ENCODE measurements at places on chromosomes 3 and 15.

- H3K36me3 ChIP-seq: no peaks in the 10 kb centered on the region
- no peak overlapping the region for H3K4me3 ChIP-seq
- H3K4me1 ChIP-seq: peaks cover 11% of the 10 kb centered on the region
- no peaks in the 10 kb centered on the region for H3K27me3 ChIP-seq
- peak; percentile 31 for DNase-seq
Measured at GRCh38 chr3:195200010-195200822, 70.7 kb downstream of the XXYLT1 start.

- DNase-seq: no peak
- peaks cover 14% of the 10 kb centered on the region for H3K4me1 ChIP-seq
- H3K4me3 ChIP-seq: no peak overlapping the region
- H3K27ac ChIP-seq: no peak overlapping the region
- H3K27me3 ChIP-seq: no peaks in the 10 kb centered on the region
Measured at GRCh38 chr15:25893596-25893995, 30.5 kb upstream of the ATP10A start.

DNA sequence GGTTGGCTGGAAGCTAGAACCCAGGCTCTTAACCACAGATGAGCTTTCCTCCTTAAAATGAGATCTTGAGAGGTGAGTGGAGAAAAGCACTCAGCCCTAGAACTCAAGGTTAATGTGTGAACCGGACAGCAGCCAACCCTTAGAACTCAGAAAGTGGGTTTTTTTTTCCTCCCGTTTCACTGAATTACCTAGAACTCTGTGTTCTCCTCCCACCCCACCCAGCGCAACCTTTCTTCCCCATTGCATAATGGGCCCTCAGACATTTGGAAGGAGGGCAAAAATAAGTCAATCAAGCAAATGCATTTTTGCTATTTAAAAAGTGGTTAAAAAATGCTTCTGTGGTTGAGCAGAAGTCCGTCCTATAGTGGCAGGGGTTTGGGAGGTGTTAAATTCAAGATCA is 36.7 kb downstream of the POC1A start:
- H3K27ac ChIP-seq: no peak overlapping the region
- no peaks in the 10 kb centered on the region for H3K36me3 ChIP-seq
- H3K4me3 ChIP-seq: no peak overlapping the region
- no peaks in the 10 kb centered on the region for H3K27me3 ChIP-seq
- no peaks in the 10 kb centered on the region for H3K4me1 ChIP-seq
- DNase-seq: no peak

DNA sequence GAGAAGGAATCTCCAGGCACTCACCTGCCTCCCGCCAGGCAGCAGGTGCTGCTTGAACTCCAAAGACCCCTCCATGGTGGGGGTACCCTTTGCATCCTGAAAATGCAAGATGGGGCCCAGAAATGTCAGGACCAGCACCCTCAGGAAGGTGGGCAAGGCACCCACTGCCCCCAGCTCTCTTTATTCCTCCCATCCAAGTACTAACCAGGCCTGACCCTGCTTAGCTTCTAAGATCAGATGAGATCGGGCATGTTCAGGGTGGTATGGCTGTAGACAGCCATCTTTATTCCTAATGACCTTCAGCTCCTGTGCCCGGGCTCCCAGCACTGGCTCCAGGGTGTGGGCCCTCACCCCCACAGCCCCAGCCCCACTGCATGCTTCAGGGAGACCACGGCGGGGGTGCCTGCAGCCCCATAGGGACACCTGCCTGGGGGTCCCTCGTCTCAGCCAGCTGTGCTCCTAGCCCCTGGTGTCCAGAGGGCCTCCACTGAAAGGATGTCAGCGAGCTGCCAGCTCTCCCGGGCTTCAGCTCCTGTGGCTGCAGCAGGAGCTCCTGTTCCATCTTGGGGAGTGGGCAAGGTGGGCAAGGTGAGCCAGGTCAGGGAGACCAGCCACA is 13.2 kb downstream of the PLA2G4B start:
- no peaks in the 10 kb centered on the region for H3K27me3 ChIP-seq
- DNase-seq: no peak
- no peak overlapping the region for H3K27ac ChIP-seq
- H3K4me1 ChIP-seq: no peaks in the 10 kb centered on the region
- H3K4me3 ChIP-seq: no peak overlapping the region
- peaks cover 13% of the 10 kb centered on the region for H3K36me3 ChIP-seq

- no peaks in the 10 kb centered on the region for H3K36me3 ChIP-seq
- DNase-seq: no peak
- no peaks in the 10 kb centered on the region for H3K4me1 ChIP-seq
- H3K27me3 ChIP-seq: peaks cover 10% of the 10 kb centered on the region
- no peak overlapping the region for H3K4me3 ChIP-seq
Measured at GRCh38 chr15:81105545-81105944, 28.5 kb upstream of the CFAP161 start.

- peaks cover 31% of the 10 kb centered on the region for H3K4me1 ChIP-seq
- no peak overlapping the region for H3K27ac ChIP-seq
- H3K4me3 ChIP-seq: no peak overlapping the region
- H3K27me3 ChIP-seq: no peaks in the 10 kb centered on the region
Measured at GRCh38 chr15:67152429-67152828, 87.0 kb downstream of the SMAD3 start.

DNA sequence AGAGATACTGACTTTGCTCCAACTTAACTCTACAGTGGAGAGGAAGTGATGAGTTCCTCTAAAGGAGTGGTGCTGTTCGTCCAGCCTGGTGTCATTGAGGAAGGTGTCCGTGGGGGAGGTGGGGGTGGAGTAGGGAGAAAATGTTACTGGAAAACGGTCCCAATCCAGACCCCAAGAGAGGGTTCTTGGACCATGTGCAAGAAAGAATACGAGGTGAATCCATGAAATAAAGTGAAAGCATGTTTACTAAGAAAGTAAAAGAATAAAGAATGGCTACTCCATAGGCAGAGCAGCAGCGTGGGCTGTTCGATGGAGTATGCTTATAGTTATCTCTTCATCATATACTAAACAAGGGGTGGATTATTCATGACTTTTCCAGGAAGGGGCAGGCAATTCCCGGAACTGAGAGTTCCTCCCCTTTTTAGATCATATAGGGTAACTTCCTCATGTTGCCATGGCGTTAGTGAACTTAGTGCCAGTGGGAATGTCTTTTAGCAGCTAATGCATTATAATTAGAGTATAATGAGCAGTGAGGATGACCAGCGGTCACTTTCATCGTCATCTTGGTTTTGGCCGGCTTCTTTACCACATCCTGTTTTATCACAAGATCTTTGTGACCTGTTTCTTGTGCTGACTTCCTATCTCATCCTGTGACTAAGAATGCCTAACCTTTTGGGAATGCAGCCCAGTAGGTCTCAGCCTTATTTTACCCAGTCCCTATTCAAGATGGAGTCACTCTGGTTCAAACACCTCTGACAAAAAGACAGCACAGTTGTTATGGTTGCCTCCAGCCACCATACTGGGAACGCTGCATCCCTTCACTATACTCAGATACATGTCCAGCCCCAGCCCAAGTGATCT is 38.6 kb downstream of the CLEC3B start:
- no peak overlapping the region for H3K27ac ChIP-seq
- DNase-seq: no peak
- H3K36me3 ChIP-seq: no peaks in the 10 kb centered on the region
- H3K27me3 ChIP-seq: no peaks in the 10 kb centered on the region
- no peaks in the 10 kb centered on the region for H3K4me1 ChIP-seq

DNA sequence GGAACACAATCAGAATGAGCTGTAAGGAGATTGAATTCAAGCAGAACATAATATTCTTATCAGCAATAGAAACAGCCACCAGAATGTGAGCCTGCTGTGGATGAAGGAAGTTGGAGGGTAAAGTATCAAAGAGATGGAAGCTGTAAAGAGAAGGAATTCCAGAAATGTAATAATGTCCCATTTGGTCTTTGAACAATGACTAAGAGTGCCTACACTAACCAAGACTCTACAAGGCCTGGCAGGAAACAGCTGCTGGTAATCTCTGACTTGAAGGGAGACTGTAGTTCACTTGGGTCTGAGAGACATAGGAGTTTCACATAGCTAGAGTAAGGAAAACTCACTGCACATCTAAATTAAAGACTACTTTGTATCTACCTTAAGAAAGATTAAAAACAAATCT is 1176.0 kb upstream of the ALCAM start:
- H3K27me3 ChIP-seq: no peaks in the 10 kb centered on the region
- H3K4me3 ChIP-seq: no peak overlapping the region
- no peaks in the 10 kb centered on the region for H3K4me1 ChIP-seq
- no peak overlapping the region for H3K27ac ChIP-seq

GRCh38 chr3:151477591-151478334 is 16.9 kb upstream of the IGSF10 start:
- H3K36me3 ChIP-seq: no peaks in the 10 kb centered on the region
- H3K27me3 ChIP-seq: no peaks in the 10 kb centered on the region
- H3K4me3 ChIP-seq: no peak overlapping the region
- no peak for DNase-seq
- H3K4me1 ChIP-seq: no peaks in the 10 kb centered on the region
- no peak overlapping the region for H3K27ac ChIP-seq

DNA sequence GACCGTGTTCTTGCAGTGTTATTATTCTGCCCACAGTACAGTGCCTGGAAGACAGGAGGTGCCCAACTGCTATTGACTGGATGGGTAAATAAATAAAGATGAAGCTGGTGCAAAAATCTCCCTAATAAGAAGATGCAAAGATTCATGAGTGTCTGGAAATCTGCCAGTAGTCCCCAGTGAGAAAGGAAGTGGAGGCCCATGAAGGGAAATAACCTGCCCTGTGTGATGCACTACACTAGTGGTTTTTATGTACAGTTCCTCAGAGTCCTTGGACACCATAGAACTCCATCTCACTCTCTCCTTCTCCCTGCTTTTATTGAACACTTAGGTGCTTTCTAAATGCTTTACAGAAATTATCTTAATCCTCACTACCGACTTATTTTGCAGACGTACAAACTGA is 8.3 kb upstream of the SUCLG2 start:
- no peaks in the 10 kb centered on the region for H3K36me3 ChIP-seq
- no peak for DNase-seq
- no peak overlapping the region for H3K27ac ChIP-seq
- H3K4me3 ChIP-seq: no peak overlapping the region
- H3K4me1 ChIP-seq: no peaks in the 10 kb centered on the region

DNA sequence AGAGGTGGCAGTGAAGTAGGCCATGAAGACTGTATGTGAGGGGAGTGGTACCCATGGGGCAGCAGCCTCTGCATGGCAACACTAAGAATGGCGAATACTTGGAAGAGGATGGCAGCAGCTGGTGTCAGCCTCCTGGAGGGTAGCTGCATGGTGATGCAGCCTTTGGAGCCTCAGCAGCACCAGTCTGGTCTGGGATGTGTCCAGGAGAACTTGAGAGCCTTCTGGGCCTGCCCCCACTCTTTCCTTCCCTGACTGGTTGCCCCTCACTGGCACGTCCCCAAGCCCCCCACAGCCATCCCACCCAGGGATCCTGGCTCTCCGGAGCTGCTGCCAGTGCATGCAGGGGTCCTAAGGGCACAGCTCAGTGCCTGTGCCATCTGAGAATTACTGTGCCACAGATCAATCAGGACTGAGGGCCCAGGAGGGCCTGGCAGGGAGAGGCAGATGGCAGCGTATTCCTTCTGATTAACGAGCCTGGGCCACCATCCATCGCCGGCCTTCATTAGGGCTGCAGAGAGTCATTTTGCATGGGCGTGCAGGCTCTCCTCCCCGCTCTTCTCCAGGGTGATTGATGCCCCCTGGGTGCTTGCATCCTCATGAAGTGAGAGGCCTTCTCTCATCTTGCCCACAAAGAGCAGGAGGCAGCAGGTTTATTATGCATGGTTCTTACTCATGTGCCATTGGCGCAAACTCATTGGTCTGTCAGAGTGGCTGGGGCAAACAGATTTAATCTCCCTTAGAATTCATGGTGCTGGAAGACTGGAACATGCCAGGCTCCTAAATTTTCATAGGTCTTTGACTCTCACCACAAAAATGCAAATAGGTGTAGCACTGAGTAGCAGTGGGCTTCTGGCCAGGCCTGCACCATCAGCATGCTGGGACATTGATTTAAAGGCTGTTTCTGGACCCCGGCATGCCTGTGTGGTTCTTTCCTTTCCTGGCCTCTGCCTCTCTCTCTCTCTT is 116.8 kb downstream of the EPHB1 start:
- H3K27ac ChIP-seq: no peak overlapping the region
- DNase-seq: peak; percentile 41
- H3K36me3 ChIP-seq: no peaks in the 10 kb centered on the region
- no peaks in the 10 kb centered on the region for H3K27me3 ChIP-seq
- no peak overlapping the region for H3K4me3 ChIP-seq

DNA sequence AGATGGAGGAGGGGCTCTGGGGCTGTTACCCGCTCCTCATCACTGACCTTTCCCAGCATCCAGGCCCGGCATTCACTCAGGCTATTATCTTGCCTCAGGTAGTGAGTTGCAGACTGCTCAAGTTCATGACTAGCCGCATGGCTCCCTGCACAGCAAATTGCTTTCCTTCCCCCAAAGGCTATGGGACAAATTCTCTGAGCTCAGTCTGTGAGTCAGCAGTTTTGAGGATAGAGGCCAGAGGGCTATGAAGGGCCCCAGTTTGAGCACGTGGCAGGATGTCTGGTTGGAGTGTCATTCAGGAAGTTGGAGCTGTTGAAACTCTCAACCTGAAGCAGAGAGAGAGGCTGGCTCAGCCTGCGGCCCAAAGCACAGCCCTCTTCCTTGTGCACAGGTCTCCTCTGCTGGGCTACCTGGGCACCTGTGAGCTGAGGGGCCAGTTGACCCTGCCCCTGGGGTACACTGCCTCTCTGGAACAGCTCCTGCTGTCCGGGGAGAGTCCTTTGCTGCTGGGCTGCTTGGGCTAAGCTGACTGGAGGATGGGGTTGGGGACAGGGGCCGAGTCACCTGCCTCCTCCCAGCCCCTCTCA is 7.9 kb downstream of the FAH start:
- no peak overlapping the region for H3K4me3 ChIP-seq
- peaks cover 38% of the 10 kb centered on the region for H3K36me3 ChIP-seq
- no peaks in the 10 kb centered on the region for H3K4me1 ChIP-seq
- no peak overlapping the region for H3K27ac ChIP-seq
- peak; percentile 79 for DNase-seq
- H3K27me3 ChIP-seq: no peaks in the 10 kb centered on the region

GRCh38 chr3:129348734-129349133 is 70.1 kb downstream of the HMCES start:
- H3K4me1 ChIP-seq: no peaks in the 10 kb centered on the region
- no peaks in the 10 kb centered on the region for H3K36me3 ChIP-seq
- no peak overlapping the region for H3K4me3 ChIP-seq

GRCh38 chr15:92092289-92093105 is 239.0 kb downstream of the SLCO3A1 start:
- H3K27ac ChIP-seq: no peak overlapping the region
- no peak for DNase-seq
- H3K4me1 ChIP-seq: no peaks in the 10 kb centered on the region
- H3K4me3 ChIP-seq: no peak overlapping the region
- H3K36me3 ChIP-seq: peaks cover 13% of the 10 kb centered on the region
- H3K27me3 ChIP-seq: no peaks in the 10 kb centered on the region

- no peak for DNase-seq
- no peaks in the 10 kb centered on the region for H3K4me1 ChIP-seq
- no peak overlapping the region for H3K4me3 ChIP-seq
- H3K36me3 ChIP-seq: no peaks in the 10 kb centered on the region
- H3K27me3 ChIP-seq: no peaks in the 10 kb centered on the region
- no peak overlapping the region for H3K27ac ChIP-seq
Measured at GRCh38 chr3:176939022-176939817, 258.1 kb downstream of the TBL1XR1 start.

Data from tibial artery (tissue), 4 donors.